Esophagus squamous epithelium (tissue), 5 donors: ENCODE measurements at places on chromosomes 6 and 20.

DNA sequence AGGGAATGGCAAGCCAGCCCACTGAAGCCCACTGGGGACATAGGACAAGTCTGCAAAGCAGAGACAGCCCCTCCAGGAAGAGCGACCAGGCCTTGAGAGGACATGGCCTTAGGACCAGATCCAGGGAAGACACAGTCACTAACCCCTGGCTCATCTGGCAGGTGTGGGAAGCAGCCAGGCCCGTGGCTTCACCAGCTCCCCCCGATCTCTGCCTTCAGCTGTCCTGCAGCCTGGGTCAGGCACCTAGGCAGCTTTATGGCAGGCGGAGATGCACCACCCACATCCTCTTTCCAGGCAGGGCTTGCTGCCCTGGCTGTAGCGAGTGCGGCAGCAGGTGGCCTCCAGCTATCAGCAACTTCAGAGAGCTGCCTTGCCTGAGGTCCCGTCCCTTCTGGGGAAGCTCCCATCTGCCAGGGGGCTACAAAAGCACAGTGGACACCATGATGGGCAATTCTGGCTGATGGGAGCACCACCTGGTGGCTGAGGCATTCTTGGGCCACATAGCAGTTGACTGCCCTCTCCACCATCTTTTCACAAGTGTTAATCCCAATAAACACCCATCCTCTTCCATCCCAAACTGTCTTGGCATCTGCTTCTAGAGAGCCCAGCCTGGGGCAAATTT, 85.8 kb downstream of the DZANK1 start:
- DNase-seq, result no peak

DNA sequence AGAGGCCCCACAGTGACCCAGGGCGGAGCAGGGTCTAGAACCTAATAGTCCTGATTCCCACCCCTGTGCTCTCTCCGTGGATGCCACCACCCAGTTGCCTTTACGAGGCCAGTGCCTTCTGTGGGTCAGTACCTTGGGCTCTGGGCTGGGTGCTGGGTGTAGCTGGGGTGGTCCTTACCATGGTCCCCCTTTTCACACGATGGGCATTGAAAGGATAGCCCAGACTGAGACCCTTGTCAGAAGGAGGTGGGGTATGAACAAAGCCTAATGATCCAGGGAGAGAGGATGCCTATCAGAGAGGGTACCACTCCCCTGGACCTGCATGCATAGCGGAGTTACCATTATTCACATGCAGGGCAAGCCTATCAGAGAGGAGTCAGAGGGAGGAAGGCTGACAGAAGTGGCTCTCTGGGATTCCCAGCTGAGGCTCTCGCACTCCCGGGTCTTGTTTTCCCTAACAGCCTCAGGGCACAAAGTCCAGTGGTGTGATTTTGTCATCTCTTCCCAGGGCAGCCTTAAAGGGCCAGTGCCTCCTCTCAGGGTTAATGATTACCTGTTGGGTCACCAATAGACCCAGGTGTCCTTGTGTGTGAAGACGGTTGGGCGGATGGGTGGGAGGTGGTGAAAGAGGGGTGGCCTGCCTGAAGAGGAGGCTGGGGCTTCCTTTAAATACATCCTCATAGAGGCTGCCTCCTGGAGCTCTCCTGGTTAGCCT, 36.2 kb downstream of the VEGFA start:
- DNase-seq, result no peak

DNA sequence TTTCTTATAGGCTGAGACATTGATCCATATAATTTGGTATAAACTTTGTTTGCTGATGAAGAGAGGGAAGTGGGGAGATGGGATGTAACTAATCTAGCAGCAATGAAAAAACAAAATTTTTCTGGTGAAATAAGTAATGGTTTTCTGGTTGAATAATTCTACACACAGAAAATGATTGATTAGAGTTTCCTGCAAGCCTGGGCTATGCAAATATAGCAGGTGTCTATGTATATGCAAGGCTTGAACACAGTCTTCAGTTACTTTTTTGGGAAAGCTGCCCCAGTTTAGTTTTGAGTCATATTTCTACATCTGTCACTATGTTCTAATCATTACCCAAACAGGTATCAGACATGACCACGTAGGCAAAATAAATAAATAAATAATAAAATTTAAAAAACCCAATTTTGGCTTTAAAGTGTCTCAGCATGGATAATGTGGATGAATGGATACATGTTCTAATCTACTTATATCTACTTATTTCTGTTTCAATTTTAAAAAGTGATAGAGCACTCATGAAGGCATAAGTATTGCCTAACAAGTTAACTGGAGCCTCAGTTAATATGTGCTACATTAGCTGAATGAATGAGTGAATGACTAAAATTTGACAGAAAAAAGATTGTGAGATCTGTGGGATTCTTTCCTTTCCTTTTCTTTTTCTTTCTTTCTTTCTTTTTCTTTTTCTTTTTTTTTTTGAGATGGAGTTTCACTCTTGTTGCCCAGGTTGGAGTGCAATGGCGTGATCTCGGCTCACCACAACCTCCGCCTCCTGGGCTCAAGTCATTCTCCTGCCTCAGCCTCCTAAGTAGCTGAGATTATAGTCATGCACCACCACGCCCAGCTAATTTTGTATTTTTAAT, 37.2 kb upstream of the TFB1M start:
- no peak for DNase-seq

GRCh38 chr6:72619883-72620696, 1.8 kb upstream of the KCNQ5 start:
- no peak for DNase-seq

DNA sequence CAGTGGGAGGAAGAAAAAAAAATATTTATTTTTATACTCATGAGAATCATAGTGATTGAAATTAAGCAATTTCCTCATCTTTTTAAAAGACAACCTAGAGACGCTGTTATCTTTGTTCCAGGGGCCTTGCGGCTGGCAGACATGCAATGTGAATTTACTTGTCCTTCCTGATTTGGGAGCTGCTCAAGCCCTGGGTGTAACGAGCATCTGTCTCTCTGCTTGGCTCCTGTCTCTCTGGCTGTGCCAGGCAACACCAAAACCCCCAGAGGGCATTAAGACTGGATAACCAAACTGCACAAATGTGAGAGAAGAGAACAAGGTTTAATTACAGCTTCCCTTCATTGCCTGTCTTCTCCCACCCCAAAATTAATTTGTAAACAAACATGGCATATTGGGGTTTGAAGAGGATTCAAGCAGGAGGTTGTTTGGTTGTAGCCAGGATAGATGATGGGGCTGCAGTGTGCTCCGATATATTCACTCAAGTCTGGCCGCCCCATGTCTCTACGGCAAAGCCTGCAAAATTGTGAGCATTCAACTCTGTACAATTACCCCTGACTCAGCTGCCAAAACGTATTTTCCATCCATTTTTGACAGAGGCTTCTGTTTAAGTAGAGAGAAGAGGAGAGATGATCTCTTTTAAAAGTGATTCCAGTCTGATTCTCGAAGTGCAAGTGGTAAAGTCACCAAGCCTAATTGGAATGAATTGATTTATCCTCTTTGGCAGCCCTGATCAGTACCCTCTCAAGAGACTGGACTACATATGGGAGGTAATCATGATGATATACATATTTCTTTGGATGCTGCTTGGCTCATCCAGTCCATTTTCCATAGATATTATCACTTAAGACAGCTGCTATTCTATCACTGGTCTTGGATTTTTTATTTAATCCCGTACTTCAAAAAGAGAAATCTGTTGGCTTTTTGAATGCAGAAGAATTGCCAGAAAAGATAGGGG, 170.2 kb downstream of the SLC24A3 start:
- DNase-seq, result no peak

DNA sequence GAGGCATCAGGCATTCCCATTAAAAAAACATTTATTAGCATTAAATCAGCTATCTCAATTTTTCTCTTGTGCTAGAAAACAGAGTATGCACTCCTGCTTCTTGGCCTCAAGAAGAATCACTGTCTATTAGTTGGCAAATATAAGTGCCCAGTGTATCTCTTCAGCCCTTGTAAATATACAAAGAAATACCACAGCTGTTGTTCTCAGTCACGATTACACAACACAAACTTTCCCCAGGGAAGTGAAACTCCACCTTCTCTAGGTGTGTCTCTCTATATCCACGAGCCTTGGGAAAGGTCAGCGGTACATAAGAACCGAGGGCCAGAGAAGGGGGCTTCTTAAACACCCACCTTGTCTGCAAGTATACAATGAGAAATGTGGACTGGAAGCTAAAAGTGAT, 194.7 kb downstream of the PKHD1 start:
- no peak for DNase-seq

- DNase-seq, result no peak
Observed at GRCh38 chr6:56517155-56517745, 125.4 kb downstream of the DST start.

DNA sequence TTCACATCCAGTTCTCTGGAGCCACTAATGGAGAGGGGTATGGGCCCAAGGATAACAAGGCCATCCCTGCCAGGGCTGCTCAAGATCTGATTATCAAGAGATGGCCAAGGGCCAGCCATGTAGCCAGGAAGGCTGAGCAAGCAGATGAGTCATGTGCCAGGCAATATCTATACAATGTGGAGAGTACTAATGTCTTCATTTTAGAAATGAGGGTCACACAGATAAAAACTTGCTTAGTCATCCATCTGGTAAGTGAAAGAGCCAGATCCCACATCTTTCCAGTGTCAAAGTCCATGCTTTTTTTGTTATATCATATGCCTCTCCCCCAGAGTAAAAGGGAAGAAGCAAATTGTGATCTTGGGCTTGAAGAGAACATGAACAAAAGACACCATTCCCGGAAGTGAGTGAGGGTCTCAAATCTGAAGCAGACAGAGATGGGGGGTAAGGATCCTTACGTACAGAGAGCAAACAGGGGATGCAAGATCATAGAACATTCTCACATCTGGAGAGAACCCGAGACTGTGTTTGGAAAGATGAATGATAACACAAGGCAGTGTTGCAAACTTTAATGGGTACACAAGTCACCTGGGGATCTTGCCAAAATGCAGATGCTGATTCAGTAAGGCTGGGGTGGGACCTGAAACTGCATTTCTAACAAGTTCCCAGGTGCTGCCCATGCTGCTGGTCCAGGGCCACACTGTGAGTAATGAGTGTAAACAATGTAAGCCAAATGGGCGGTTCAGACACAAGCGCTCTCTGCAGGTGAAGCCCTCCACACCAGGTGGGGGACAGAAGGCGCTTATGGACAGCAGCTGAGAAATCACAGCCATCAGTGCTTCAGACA, 20.0 kb upstream of the GSTA3 start:
- no peak for DNase-seq

- no peak for DNase-seq
Observed at GRCh38 chr6:113299531-113299930, 557.6 kb upstream of the MARCKS start.

- DNase-seq, result no peak
Observed at GRCh38 chr6:10441004-10441654, 26.3 kb upstream of the TFAP2A start.

GRCh38 chr20:56788671-56789610, 159.8 kb downstream of the TFAP2C start:
- DNase-seq, result no peak

DNA sequence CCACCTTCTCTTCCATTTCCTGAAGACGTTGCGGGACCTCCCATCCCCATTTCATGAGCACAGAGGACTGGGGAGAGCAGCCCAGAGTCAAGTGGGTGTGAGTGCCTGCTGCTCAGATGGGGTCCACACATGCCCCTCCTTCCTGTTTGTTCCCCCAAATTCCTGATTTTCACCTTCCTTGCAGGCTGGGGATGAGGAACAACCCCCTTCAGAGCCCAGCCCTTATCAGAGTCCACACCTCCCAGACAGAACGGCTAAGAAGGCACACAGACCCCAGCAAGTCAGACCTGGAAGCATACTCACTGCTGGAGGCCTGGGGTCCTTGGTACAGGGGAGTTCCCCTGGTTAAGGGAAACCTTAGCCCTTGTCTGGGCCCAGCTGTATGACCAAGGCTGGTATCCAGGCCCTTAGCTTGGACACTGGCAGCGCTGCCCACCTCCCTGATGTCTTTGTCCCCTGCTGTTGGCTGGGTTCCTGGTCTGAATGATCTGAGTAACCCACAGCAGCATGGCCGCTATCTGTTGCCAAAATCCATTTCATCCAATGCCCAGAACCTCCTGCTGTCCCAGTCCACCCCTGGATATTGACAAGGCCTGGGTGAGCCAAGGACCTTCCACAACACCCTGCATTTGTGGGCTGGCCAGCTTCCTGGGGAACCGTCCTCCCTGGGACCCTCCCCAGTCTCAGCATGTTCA, 230.9 kb downstream of the SYNDIG1 start:
- no peak for DNase-seq

DNA sequence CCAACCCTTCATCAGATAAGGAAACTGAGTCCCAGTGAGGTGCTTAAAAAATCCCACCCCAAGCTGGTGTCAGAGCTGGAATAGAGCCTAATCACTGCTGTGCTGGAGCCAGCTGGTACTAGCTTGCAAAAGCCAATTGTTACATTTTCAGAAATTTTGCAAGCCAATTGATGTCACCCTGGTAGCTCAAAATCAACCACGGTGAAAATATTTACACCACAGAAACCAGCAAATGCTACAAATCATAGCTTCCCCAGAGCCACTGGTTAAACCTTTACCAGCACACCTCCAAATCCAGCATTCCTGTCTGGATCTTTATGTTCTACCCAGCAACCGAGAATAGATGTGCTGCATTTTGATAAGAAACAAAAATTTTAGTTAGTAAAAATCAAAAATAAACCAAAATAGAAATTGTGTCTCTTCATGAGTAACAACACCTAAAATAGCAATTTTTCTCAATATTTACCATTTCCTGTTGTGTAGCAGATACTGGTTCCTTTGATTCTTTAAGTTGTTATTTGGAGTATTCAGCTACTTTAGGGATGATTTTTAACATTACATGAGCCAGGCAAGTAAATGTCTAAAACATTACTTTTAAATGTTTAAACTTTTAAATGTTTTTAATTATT, 7.2 kb upstream of the LCA5 start:
- DNase-seq, result no peak

- DNase-seq, result no peak
Observed at GRCh38 chr6:28695715-28696114, 170.0 kb downstream of the GPX5 start.

DNA sequence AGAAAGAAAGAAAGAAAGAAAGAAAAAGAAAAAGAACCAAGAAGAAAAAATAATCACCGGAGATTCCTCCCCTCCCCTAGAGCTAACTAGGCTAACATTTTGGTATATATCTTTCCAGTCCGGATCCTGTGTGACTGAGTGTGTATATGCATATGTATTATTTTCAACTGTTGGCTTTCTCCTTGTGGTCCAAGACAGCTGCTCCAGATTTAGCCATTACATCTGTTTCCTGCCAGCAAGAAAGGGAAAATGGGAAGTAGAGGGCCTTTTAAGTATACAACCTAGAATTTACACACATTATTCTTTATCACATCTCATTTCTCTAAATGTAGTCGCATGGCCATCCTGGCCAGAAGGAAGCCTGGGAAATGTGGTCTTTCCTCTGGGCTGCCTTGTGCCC, 15.2 kb downstream of the SLC52A3 start:
- DNase-seq, result no peak

DNA sequence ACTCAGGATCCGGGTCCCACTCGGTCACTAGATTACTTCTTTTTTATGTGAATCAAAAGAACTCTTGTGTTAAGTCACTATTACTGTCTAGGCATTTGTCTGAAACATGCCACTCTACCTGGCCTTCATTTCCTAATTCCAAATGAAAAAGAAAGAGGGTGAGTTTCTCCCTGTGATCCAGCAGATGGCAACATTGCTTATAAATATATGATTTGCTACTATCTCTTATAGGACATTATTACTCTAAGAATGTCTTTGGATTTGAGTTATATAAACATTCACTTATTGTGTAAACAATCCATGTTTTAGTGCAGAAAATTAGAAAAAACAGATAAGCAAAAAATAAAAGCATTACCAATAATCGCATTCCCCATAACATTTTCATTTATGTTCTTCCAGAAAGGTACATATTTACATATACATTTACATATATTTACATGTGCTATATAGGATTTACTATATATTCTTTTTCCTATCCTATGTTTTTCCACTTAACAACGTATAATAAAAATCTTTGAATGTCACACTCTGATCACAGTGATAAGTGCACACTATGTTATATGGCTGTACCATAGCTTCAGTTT, 66.9 kb downstream of the FAXC start:
- no peak for DNase-seq
